ENCODE measurements at places on chromosomes 7 and 10.

GRCh38 chr10:5071411-5072198, 22.6 kb upstream of the AKR1C3 start:
- DNase-seq, result peak; percentile 50

DNA sequence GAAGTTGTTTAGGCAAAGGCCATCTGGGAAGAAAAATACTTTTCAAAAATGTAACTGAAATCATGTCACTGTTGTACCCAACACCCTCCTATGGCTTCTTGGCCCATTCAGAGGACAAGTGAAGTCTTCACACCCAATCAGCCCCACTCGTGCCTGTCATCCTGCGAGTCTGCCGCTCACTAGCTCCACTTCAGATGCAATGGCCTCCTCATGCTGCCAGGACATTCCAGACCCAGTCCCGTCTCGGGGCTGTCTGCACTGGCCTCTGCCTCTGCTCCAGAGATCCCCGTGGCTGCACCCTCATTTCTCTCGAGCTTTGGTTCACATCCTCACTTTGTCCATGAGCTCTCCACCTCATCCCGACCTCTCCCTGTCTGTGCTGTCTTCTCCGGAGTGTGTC, 227.1 kb downstream of the KCNMA1 start:
- DNase-seq, result no peak

DNA sequence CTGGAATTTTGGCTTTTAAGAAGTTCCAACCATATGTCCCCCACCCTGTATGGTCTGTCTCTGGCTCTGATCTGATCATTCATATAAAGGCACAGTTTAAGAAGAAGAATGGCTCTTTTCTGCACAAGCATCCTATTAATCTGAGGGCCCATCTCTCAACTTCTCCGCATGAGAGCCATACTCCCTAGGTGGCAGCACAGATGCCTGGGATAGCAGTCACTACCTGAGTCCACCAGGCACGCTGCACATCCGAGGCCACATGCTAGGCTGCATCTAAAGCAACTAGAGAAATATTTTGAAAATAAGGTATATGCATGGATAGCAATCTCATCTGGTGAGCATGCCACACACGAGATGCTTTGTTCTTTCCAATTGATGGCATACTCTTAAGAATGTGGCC, 565.5 kb downstream of the PARD3 start:
- DNase-seq, result peak; percentile 2

- DNase-seq, result no peak
Measured at GRCh38 chr7:50287129-50287528, 17.4 kb upstream of the IKZF1 start.

GRCh38 chr7:88735920-88736319, 23.6 kb upstream of the ZNF804B start:
- DNase-seq, result no peak

DNA sequence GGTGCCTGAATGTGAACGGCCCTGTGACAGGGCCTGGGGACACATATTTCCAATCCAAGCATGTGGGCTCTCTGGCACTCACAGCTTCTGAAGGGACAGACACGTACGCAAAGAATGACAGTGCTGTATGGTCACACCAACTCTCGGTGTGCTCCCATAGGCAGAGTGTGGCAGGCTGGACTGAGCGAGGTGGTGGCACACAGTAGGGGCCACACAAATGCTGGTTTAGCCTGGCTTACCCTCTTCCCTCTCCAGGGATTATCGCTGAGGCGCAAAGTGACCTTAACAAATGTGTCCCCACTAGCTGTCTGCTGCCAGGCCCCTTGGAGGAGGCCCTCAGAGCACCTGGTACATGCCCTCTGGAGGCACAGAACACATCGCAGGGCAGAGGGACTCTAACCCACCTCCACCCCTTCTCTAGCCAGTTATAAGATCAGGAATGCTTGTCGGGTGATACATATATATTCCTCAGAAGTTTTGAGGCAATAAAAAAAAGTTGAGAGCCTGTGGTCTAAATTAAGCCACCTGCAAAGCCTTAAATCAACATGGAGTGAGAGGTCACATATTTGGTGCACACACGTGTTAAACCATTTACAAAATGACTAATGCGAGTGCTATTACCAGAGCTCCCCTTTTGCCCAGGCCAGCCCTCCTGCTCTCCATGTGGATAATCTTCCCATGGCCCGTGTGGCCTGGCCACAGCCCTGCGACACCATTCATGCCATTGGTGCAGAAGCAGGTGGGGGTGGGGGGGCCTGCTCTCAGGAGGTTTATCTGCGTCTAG, 262.8 kb upstream of the GRB10 start:
- peak; percentile 90 for DNase-seq

DNA sequence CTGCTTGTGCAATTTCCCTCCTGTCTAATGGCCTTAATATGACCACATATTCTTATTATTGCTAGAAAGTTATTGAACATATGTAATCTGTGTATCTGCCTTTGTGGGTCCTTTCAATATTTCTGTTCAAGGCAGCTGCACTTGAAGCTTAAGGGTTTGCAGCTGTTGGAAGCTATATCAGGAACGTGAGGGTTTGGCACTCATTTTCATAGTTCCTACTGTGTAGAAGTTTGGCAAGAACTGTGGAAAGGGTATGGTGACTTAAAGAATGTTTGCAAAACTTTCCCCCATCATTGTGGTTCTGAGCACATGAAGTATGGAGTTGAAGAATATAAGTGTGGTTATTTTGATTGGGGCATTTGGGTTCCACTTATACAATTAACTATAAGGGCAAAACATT, 144.7 kb upstream of the SEMA3A start:
- DNase-seq, result no peak

GRCh38 chr7:131859147-131859821, 302.9 kb upstream of the PODXL start:
- DNase-seq, result peak; percentile 84

DNA sequence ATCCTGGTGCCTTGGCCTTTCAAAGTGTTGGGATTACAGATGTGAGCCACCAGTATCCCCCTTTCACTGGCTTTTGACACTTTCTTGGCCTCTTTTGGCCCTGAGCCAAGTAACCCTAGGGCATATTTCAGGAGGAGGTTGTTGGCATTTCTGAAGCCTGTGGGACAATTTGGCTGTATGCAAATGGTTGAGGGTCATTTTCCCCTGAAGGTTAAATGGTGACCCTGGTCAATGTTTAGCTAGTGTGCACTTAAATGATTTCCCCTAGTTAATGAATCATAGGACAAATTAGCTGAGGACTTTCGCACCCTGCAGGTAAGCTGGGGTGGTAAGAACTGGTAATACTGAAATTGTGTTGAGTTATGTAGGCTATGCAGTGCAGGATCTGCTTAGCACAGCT, 660.5 kb downstream of the LRMDA start:
- DNase-seq, result no peak

DNA sequence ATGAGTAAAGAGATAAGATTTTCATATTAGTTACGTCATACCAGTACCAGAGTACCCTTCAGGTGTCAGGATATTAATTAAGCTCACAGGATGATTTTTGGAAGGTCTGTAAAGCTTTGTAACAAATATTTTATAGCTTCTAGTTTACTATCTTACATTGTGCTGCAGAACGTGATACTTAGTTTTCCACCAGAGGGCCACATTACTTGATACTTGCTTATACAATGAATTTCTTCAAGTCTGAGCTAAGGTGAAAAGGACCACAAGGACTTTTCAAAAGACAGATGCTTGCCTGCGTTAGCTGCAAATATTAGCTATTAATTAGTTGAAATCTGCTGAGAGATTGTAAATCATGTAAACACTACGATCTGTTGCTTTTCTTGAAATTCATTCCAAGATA, 12.2 kb downstream of the FOXP2 start:
- DNase-seq, result no peak

DNA sequence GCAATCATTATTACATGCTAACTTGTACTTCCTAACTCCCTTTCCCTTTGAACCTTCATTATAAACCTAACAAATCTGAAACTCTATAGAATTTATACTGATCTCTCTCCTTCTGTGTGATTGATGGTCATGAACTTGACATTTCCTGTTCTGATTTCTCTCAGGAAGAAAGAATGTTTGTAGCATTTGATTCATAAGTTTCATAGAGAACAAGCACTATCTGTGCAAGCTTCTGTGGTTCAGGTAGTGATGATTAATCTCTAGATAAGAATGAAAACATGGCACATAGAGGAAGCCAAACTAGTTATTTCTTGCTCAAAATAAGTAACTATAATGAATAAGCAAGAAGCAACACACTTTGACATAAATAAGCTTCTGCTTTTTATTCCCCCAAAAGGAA, 34.2 kb downstream of the TFPI2 start:
- DNase-seq, result no peak

GRCh38 chr10:123241391-123242141, 87.4 kb downstream of the BUB3 start:
- DNase-seq, result peak; percentile 3

DNA sequence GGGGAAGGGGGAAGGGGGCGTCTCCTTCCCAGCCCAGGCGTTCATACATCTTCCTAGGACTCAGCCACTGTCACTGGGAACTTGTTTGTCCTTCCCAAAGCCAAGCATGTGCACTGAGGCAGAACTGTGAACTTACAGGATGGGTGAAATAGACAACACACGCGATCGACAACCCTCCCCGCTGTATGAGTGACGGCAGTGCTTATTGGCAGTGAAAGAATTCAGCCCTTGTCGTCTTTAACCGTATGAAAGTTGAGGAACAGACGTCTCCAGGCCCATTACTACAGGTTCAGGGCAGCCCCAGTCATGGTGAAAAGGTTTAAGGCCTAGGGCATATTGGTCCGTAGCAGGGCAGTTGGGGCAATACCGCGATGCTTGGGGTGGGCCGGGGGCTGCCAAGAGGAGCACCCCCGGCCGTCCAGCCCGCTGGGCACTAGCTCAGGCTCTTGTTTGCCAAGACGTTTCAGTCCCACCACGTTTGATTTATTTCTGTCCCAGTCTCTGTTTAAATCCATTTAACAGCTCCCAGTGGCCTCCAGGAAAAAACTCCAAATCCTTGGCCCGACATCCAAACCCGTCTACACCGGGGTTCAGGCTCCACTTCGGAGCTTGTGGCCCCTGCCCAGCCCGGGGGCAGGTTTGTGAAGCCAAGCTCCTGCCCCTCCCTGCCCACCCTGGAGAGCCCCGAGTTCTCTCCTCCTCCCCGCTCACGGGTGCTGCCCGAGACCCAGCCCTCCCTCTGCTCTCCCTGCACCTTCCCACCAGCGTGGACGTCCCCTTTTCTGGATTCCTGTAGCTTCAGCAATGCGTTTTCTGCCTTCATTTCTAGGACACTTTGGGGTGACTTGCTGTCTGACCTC, 159.8 kb downstream of the DNAJB6 start:
- no peak for DNase-seq

DNA sequence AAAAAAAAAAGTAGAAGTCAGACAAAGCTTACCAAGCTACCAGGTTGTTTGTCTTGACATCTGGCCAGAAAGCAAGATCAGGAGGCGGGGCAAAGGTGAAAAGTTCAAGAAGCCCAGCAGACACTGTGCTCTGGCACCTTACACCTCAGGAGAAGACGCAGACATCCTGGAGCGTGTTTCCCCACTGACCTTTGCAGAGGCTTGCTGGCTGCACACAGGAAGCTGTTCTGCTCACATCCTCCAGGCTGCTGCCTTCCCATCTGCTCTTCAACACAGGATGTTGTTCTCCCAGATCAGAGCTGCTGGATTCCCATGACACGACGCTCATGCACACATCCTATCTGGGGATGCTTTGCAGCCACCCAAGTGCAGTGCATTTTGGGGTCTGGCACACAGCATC, 174.4 kb upstream of the KIAA1217 start:
- DNase-seq, result no peak

DNA sequence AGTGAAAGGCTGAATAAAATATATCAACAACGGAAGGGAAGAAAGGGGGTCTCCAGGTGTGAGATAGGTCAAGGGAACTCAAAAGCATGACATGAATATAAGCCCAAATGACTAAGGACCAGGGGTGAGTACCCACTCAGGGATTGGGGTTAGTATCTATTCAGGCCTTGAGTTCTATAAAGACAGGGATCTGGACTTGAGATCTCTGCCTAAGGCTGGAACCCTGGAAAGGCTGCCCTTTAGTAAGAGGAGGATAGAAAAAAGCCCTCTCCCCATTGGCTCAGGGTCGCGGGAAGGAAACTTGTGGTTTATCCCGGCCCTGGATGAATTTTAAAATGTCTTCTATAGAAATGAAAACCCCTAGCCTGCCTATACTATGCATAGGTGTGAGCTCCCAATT, 2.4 kb upstream of the ITPRIP start:
- DNase-seq, result no peak

GRCh38 chr7:80735330-80735729, 96.9 kb downstream of the CD36 start:
- DNase-seq, result no peak

DNA sequence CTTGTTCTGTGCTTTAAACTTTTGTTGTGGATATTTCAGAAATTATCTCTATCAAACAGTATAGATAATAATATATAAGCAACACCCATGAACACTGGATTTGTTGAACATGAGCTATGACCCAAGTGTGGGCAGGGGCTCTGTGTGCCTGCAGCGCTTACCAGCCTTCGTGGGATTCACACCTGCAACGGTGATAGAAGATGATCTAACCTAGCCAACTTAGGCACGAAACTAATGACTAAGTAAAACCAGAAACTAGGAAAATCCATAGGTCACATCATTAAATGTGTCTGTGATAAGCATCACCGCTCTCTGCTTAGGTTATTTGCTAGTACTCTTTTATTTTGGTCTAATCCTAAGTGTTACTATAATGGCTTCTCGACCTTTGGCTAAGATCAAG, 18.0 kb downstream of the SPAG6 start:
- DNase-seq, result no peak

GRCh38 chr7:100884736-100885439, 4.6 kb downstream of the UFSP1 start:
- no peak for DNase-seq

DNA sequence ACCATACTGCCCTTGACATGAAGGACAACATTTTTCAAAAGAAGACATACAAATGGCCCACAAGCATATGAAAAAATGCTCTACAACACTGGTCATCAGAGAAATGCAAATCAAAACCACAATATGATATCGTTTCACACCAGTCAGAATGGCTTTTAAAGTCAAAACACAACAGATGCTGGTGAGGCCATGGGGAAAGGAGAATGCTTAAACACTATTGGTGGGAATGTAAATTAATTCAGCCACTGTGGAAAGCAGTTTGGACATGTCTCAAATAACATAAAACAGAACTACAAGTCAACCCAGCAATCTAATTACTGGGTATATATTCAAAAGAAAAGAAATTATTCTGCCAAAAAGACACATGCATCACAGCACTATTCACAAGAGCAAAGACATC, 4.2 kb upstream of the NT5C3A start:
- DNase-seq, result no peak

GRCh38 chr10:86292462-86293395, 73.9 kb downstream of the GRID1 start:
- no peak for DNase-seq

Measured in EH (cell line).